Left renal cortex interstitium (tissue), 4 donors: ENCODE measurements at places on chromosomes 12 and 14.

- no peak for DNase-seq
These were observed 240.9 kb downstream of the DPF3 start for GRCh38 chr14:72653026-72653425.

DNA sequence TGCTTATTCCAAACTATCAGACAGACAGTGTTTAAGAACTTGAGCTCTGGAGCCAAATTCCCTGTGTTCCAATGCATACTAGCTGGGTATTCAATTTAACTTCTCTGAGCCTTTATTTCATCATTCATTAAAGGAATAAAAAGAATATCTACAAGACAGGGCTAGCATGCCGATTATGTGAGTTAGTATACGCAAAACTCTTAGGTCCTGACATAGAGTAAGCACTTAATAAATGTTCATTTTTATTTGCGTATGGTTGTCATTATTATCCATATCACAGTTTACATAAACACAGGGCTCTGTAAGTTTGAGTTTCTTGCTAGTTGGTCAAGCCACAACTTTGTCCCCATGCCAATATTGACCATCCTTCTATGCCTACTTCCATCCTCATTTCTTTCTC, 161.5 kb downstream of the NUAK1 start:
- DNase-seq = no peak

GRCh38 chr12:31005256-31005943, 68.3 kb upstream of the DDX11 start:
- no peak for DNase-seq

DNA sequence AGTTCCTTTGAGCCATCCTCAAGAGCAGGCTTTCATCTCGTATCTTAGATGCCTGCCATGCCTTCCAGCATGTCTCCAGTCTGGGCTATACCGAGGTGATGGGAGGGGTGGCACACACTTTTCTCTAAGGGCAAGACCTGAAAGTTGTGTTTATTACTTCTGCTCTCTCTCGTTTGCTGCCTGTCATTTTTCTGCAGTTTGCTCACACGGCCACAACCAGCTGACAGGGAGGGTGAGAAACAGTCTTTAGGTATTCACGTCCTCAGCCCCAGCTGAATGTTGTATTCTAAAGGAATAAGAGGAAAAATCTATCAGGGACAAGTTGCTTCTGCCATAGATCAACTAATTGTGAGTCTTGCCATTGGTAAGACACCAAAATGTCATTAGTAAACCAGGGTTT, 88.0 kb downstream of the TMTC2 start:
- no peak for DNase-seq

- no peak for DNase-seq
These were observed 232.1 kb downstream of the NAV3 start for GRCh38 chr12:78062786-78063185.

GRCh38 chr14:68210729-68211299, 391.2 kb downstream of the RAD51B start:
- no peak for DNase-seq

GRCh38 chr12:20646239-20646827, 48.8 kb upstream of the SLCO1C1 start:
- no peak for DNase-seq

- no peak for DNase-seq
These were observed 14.4 kb upstream of the FAM181A start for GRCh38 chr14:93912782-93913181.

- no peak for DNase-seq
These were observed 87.0 kb downstream of the TRMT5 start for GRCh38 chr14:60893911-60894310.

- no peak for DNase-seq
These were observed 82.3 kb upstream of the PTGDR start for GRCh38 chr14:52185178-52185577.

- no peak for DNase-seq
These were observed 8.3 kb upstream of the MYL2 start for GRCh38 chr12:110928700-110929099.

DNA sequence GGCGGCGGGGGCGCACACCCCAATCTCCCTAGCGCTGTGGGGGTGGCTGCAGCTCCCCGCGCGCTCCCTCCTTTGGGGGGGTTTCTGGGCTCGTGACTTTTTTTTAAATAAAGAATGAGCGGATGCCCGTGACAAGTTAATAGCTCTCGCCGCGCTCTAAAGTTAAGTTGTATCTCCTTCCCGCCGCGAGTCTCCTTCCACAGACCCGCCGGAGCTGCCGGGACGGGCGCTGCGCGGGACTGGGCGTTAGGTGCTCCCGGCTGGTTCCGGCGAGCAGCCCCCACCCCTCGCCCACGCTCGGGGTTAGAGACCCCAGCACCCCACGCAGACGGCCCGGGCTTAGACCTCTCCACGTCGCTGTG, 82.6 kb upstream of the HMGA2 start:
- no peak for DNase-seq

- no peak for DNase-seq
These were observed 114.7 kb upstream of the AMIGO2 start for GRCh38 chr12:47194501-47194900.

DNA sequence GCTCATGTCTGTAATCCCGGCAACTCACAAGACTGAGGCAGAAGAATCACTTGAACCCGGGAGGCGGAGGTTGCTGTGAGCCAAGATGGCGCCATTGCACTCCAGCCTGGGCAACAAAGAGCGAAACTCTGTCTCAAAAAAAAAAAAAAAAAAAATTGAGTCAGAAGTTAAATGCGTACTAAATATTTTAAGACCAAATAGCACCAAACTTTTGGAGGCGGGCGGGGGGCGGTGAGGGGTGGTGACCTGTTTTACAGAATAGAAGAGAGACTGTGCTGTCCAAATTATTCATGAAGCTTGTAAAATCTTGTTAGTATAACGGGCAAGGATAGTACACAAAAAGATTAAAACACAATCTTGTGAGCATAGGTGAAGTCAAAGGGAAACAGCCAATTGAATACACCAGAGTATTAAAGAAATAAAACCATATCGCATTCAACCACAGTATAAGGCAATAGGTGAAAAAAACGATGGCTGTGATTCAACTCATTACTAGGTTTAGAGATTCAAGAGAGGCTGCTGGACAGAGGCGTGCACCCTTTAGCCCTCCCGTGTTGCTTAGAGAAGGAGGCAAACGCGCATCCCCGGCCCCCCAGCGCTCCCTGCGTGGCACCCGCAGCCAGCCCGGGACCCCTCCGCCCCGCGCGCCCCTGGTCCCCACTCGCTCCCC, 571 bp downstream of the ZNF891 start:
- no peak for DNase-seq

DNA sequence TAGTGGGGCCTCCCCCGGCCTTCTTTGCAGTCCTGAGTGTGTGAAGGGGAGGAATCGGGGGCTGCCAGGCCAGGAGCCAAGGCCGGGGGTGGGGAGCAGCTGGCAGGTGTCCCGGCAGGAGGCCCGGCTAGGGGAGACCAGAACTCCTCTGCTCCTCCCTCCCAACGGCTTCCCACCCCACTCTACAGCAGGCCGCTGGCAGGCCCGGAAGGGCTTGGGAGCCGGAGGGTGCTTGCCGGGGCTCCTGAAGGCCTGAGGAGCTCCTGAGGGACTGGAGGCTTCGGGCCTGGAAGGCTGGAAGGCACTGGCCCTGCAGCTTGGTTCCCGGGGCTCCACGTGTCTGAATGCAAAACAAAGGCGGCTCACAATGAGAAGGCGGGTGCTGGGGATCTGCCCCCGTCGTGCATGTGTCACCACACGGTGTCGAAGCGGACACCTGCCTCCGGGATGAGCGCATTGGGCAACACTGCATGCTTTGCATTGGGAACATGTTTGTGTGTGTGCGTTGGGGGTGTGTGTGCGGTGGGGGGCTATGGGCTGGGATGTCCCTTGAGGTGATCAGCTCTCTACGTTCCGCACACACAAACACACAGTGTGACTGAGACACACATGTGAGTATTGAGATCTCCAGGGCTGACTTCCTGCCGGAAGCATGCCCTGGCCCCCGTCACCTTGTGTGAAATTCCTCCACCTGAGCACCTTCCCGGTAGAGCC, 30.9 kb upstream of the ANKRD9 start:
- DNase-seq = no peak

DNA sequence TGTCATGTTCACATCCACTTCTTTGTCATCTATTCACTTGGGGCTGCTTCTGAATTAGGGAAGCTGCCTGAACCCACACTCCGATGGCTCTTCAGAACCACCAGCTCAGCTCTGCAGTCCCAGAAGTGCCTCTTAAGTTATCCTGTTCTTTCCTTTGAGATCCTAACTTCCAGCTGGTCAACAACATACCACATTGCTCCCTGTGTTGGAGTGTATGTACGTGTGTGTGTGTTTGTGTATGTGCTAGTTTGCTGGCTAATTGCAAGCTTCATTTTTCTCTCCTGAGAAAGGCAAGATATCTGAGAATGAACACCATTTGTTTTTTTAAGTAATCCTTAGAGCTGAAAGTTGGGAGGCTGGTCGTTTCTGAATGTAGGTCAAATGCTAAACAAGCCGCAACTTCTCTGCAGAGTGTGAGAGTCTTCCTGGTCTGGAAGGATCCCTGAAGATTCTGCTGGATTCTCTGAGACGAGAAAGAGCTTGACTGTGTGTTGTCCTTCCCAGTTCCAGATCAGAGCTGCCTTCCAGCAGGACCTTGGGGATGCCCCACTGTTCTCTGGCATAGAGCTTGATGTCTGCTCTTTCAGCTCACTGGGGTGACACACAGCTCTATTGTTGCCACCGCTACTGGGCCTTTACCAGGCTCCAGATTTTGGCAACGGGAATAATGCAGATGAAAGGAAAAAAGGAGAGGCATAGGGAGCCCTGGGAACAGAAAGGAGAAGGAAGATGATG, 839 bp downstream of the GSG1 start:
- no peak for DNase-seq

GRCh38 chr12:117453961-117454360, 92.5 kb upstream of the NOS1 start:
- DNase-seq = no peak

- DNase-seq = no peak
These were observed 377.6 kb upstream of the ATP2B1 start for GRCh38 chr12:90086281-90086680.

DNA sequence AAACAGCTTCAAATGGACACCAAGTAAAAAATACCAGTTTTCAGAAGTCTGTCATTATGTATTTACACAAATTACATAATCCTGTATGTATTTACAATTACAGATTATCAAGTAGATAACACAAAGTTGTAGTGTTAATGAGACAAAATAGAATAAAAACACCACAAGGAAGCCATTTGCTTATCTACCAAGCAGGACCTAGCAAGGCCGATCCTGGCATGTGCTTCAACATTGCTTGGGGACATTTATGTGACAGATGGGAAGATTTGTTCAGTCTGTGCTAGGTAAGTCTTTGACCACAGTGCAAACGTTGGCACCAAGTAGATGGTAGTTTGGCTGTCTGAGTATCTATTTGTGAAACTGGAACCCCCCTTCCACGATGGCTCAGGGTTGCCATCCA, 35.8 kb downstream of the BCAT1 start:
- no peak for DNase-seq

DNA sequence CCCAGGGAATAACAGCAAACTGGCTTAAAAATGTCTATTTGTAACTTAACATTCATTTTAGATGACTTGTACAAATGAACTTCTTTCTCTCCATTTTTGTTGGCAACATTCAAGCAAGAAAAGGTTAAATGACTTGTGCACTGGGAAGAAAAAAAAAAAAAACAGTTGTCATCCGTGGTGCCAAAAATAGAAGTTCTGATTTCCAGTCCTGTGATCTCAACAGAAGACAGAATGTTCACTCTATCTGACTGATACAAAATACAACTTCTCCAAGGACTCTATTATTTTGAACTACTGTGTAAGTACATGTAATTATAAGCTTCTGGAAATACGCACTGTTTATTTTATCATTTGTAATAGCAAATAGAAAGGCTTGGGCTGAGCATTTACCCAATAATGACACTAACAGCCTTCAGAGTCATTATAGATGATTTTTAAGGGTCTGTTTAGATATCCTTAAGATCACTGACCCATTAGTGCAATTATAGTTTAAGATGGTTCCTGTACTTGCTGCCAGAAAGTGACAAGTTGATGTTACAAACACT, 59.9 kb downstream of the LIN7A start:
- DNase-seq = no peak

DNA sequence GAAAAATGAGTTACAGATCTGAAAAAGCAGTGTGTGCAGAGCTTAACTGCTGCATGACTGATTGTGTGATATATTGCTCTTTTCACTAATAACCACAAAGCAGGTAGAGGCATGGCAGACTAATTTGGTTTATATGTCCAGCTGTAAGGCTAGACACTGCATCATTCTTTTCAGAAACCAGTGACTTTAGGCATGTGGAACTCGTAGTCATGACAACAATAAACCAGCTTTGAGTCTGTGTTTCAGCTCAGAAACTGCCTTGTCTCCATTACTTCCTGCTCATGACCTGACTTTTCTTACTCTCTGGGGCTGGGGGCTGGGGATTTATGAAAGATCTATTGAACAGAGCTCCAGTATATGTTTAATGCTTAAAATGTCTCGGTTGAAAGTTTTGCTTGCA, 146.8 kb upstream of the LRIG3 start:
- DNase-seq = no peak

GRCh38 chr14:70624972-70625371, 16.7 kb upstream of the TTC9 start:
- DNase-seq = no peak

GRCh38 chr12:93780101-93780641, 103.0 kb downstream of the CRADD start:
- no peak for DNase-seq

DNA sequence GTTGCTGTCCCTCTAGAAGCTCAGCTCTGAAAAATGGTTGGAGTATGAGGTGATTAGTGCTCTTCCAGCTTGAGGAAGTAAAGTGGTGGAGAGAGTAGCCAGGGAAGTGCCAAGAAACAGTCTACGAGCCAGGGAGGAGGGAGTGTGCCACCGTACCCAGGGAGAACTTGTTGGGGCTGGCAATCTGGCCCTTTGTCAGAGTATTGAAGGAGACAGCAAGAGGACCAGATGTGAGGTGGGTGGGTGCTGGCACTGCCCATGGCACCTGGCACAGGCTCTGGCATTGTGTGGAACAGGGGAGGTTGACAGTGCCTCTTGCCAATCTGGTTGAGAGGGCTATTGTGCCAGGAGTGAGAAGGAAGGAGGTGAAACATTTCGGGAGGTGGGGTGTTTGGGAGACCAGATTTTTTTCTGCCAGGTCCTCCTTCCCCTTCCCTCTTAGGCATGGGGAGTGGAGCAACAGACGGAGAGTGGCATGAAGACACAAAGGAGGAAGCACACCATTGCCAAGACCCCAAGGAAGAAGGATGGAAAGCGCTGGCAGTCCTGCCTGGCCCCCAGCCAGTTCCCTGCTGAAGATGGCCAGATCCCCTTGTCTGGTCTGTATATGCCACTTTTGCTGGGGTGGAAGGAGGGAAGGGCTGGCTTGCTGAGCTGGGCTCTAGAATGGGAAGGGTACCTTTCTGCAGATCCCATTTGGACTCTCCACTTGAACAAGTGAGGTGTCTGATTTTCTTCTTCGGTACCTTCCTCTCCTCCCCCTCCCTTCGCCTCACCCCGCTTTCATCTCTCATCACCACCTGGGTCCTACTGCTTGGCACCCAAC, 37.5 kb downstream of the ZFHX2 start:
- DNase-seq = no peak
